Caco-2 (cell line): ENCODE measurements at places on chromosomes 11 and 22.

- no peak for DNase-seq
These were observed 48.4 kb downstream of the ISX start for GRCh38 chr22:35114131-35114980.

- no peak for DNase-seq
These were observed 4.8 kb upstream of the FAM118A start for GRCh38 chr22:45304971-45305370.

- no peak for DNase-seq
These were observed 99.0 kb upstream of the NNMT start for GRCh38 chr11:114196997-114197703.

DNA sequence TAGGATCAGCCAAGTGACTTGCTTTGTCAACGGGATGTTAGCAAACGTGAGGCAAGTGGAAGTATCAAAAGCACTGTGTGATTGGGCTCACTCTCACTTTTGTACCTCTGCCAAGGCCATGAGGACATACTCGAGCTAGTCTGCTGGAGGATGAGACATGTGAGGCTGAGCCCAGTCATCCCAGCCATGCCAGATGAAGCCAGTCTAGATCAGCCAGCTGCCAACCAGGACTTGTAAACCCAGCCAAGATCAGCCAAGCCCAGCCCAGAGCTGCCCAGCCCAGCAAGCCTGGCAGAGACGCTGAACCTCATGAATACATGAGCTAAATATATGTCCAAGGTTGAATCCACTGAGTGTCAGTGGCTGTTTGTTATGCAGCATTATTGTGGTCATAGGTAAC lies 369.7 kb downstream of the MN1 start:
- DNase-seq, result no peak
